Activated naive CD8-positive, alpha-beta T cell treated with anti-CD3 and anti-CD28 coated beads for 36 hours (primary cell): ENCODE measurements at places on chromosomes 7 and 10. TPM values are rescaled to one million over a fixed set of nuclear protein-coding genes. Genes with fewer than 3 reads are reported as not detected.

The ANKRD1 gene
- not detected for total RNA-seq

GRCh38 chr10:74150204-74150989, at the start of gene AP3M1:
TSS of gene AP3M1 (minus strand) at chr10:74150828. CDS start at chr10:74138379, 12,449 bp downstream.
- peaks cover 15% of the 10 kb centered on the region for H3K36me3 ChIP-seq
- peak; percentile 83 for DNase-seq
- H3K27me3 ChIP-seq, result no peaks in the 10 kb centered on the region
- H3K4me3 ChIP-seq, result no peak within 1 kb of the TSS
- H3K27ac ChIP-seq, result no peak within 1 kb of the TSS

DNA sequence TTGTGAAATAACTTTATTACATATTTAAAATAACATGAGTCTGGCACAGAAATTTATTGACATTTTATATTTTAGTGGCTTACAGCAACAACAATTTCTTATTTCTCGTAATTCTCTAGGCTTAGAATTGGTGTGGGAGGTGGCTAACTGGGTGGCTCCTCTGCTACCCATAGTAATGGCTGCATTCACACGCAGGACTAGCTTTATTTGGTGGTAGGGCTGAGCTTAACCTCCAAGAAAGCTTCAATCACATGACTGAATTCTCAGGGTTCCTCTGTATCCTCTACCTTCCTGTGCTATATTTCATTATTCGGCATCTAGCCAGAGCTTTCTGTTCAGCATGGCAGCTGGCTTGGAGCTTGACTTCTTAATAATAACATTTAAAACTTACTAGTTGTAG, 138.8 kb downstream of the ZWINT start:
- H3K27me3 ChIP-seq, result no peaks in the 10 kb centered on the region
- no peaks in the 10 kb centered on the region for H3K4me1 ChIP-seq
- H3K27ac ChIP-seq, result no peak overlapping the region
- no peak overlapping the region for H3K4me3 ChIP-seq
- H3K36me3 ChIP-seq, result no peaks in the 10 kb centered on the region

DNA sequence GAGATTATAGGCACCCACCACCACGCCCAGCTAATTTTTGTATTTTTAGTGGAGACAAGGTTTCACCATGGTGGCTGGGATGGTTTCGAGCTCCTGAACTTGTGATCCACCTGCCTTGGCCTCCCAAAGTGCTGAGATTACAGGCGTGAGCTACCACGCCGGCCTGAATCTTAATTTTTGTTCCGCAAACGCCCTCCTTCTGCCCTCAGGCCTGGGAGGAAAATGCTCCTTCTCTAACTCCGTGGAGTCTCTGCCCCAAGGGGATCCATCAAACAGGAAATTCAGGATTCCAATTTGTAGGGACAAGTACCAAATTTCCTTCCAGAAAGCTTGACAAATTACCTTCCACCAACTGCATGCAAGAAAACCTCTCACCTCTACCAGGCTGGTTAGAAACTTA, 43.2 kb downstream of the RBAK start:
- peaks cover 4% of the 10 kb centered on the region for H3K27me3 ChIP-seq
- H3K4me1 ChIP-seq, result peaks cover 3% of the 10 kb centered on the region
- no peak for DNase-seq
- H3K36me3 ChIP-seq, result peaks cover 3% of the 10 kb centered on the region

The KLF14 gene
- total RNA-seq, result not detected

- no peak overlapping the region for H3K4me3 ChIP-seq
- no peak overlapping the region for H3K27ac ChIP-seq
- no peaks in the 10 kb centered on the region for H3K36me3 ChIP-seq
- DNase-seq, result no peak
Measured at GRCh38 chr7:17659126-17659525, 281.2 kb downstream of the SNX13 start.

DNA sequence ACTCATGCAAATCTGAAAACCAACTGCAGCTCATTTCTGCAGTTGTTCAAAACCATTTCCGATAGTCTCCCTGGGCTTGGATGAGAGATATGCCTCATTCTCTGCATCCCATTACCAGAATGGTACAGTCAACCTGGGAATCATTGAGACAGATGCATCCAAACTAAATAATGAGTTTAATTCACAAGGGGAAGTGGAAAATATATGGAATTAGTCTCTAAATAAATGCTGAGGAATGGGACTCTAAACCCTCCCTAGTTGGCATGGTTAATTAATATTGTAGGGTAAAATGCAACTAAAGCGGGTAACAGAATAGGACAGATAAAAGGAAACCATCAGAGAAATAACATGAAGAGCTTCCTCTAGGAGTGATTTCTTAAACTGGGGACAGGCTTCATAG, 118.9 kb downstream of the AMPH start:
- peaks cover 3% of the 10 kb centered on the region for H3K27me3 ChIP-seq
- H3K4me1 ChIP-seq, result no peaks in the 10 kb centered on the region
- H3K4me3 ChIP-seq, result no peak overlapping the region
- peaks cover 7% of the 10 kb centered on the region for H3K36me3 ChIP-seq
- no peak for DNase-seq

The ZNF783 gene
- 14.4 TPM for total RNA-seq

DNA sequence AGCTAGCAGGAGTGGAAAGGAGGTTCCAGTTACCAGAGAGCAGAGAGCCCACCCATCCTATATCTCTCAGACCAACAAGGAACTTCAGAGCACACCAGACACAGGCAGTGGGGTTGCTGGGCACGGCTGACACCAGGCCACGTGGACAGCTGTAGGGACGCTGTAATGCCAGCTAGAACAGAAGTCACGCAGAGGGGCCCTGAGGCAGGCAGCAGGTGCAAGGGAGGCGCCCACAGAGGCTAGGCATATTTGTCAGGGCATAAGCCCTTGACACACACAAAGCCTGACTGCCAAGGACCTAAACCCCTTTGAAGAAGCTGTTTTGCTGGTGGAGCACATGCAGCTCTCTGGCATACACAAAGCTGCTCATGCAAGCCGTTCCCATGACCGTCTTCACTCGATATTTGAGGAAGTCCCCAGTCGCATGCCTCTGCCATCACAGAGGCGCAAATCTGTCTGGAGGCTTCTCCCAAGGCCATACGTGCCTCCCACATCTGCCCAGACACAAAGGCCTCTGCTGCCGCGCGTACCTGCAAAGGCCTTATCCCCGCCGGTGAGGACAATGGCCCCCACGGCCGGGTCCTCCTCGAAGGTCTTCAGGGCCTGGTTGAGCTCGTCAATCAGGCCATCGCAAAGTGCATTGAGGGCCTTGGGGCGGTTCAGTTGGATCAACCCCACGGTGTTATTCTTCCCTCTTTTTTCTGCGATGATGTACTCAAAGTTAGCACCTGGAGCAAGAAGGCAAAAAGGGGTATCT, 2.9 kb downstream of the ECHS1 start:
- peaks cover 4% of the 10 kb centered on the region for H3K36me3 ChIP-seq
- H3K27ac ChIP-seq, result no peak overlapping the region
- no peak overlapping the region for H3K4me3 ChIP-seq
- DNase-seq, result no peak

The LHFPL3 gene
- not detected for total RNA-seq

GRCh38 chr7:142348921-142349405, 91.1 kb upstream of the PRSS58 start:
- H3K36me3 ChIP-seq, result no peaks in the 10 kb centered on the region
- H3K27me3 ChIP-seq, result no peaks in the 10 kb centered on the region
- no peak overlapping the region for H3K27ac ChIP-seq
- peak overlapping the region; percentile 12 for H3K4me3 ChIP-seq

The NEBL gene
- 1.2 TPM for total RNA-seq

GRCh38 chr7:71477441-71477840, 345.5 kb downstream of the GALNT17 start:
- H3K27me3 ChIP-seq, result no peaks in the 10 kb centered on the region
- no peak overlapping the region for H3K4me3 ChIP-seq
- H3K4me1 ChIP-seq, result no peaks in the 10 kb centered on the region
- H3K27ac ChIP-seq, result no peak overlapping the region
- no peaks in the 10 kb centered on the region for H3K36me3 ChIP-seq

DNA sequence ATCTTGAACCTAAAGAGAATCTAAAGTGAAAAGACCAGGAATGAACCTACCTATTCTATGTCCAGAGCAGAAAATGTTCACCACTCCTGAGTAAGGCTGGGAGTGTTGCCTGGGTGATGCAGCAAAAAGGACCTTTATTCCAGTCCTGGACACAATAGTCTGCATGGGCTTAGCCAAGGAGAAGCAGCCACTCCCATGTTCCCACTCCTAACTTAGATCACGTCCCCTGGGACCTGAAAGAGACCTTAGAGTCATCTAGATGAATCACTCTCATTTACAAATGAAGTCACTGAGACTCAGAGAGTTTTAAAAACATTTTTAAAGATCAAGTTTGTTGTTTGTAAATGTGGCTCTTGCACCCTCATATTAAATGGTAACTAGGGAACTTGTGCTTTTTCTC, 763.4 kb downstream of the KCNMA1 start:
- no peaks in the 10 kb centered on the region for H3K4me1 ChIP-seq
- no peak overlapping the region for H3K27ac ChIP-seq
- H3K27me3 ChIP-seq, result peaks cover 9% of the 10 kb centered on the region
- H3K4me3 ChIP-seq, result no peak overlapping the region
- no peaks in the 10 kb centered on the region for H3K36me3 ChIP-seq

- H3K36me3 ChIP-seq, result no peaks in the 10 kb centered on the region
- no peak overlapping the region for H3K27ac ChIP-seq
- no peaks in the 10 kb centered on the region for H3K4me1 ChIP-seq
- DNase-seq, result no peak
- H3K27me3 ChIP-seq, result peaks cover 3% of the 10 kb centered on the region
- no peak overlapping the region for H3K4me3 ChIP-seq
Measured at GRCh38 chr7:1707756-1708595, 37.9 kb downstream of the ELFN1 start.

DNA sequence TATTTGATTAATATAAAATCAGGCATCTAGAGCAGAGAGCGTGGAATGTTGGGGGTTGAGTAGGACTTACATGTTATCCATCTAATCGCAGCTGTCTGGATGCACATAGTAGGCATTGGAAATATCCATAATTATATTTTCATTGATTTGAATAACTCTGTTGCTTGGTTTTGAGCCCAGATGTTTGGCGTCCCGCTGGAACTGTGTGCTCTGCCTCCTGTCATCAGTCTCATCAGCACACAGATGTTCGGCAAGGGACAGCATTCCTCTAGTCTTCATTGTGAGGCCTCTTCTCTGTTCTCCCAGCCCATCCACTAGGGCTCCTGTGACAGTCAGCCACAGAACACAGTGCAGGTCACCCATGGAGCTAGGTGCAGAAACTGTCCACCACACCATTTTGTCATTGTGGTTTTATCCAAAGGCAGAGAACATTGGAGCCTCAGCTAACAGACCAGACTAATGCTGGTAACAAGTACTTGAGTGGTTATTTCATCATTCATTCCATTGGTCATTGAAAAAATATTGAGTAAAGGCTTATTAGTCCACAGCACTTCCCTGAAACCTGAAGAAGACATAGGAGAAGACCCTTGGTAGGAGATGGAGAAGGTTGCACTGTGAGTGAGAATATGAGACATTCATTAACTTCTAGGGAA, 927.4 kb downstream of the LRMDA start:
- H3K4me1 ChIP-seq, result no peaks in the 10 kb centered on the region
- no peaks in the 10 kb centered on the region for H3K36me3 ChIP-seq
- H3K4me3 ChIP-seq, result no peak overlapping the region
- peaks cover 4% of the 10 kb centered on the region for H3K27me3 ChIP-seq
- H3K27ac ChIP-seq, result no peak overlapping the region

DNA sequence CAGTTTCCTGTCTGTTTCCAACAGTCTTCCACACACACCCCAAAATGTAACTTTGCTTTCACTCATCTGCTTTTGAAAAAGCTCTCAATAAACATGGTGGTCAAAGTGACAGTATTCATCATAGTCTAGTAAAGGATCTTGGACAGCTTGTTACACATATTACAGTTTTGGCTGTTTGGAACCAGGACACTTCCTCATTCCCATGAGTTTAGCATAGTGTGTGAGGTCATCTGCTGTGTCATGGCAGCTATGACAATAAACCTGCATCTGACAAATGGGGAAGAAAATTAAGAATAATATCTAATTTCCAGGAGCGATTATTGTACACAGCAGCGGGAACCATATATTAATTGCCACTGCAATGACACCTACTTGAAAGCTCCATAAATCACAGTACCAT, 184.3 kb upstream of the SLC26A5 start:
- no peak overlapping the region for H3K27ac ChIP-seq
- no peaks in the 10 kb centered on the region for H3K4me1 ChIP-seq

The TMEM176B gene
- not detected for total RNA-seq

GRCh38 chr7:33500703-33501701, 371.6 kb downstream of the BBS9 start:
- H3K36me3 ChIP-seq, result no peaks in the 10 kb centered on the region
- no peaks in the 10 kb centered on the region for H3K27me3 ChIP-seq
- no peak for DNase-seq
- H3K4me1 ChIP-seq, result no peaks in the 10 kb centered on the region
- no peak overlapping the region for H3K4me3 ChIP-seq

The WNT8B gene
- not detected for total RNA-seq

DNA sequence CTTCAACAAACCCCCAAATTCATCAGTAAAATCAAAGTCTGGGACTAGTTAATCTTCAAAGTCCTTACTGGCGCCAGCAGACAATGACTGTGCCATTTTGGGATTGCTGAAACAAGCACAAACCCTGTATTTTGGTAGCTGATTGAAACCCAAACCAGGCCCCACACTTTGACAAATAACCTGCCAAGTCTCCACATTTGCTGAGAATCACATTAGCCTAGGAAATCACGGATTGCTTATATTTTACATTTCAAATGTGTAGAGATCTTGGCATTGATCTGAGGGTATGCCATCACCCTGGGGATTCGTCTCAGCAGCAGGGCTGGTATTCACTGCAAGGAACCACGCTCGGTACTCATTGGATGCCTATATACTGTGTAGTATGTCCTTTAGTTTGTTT, 501.1 kb downstream of the CALN1 start:
- no peak overlapping the region for H3K4me3 ChIP-seq
- no peaks in the 10 kb centered on the region for H3K36me3 ChIP-seq
- H3K4me1 ChIP-seq, result no peaks in the 10 kb centered on the region
- H3K27ac ChIP-seq, result no peak overlapping the region
- DNase-seq, result no peak
- H3K27me3 ChIP-seq, result no peaks in the 10 kb centered on the region

The LFNG gene
- 25.8 TPM for total RNA-seq

GRCh38 chr10:61994405-61995219, 93.1 kb downstream of the ARID5B start:
- H3K4me3 ChIP-seq, result no peak overlapping the region
- H3K4me1 ChIP-seq, result peaks cover 63% of the 10 kb centered on the region
- no peak for DNase-seq
- peak overlapping the region; percentile 76 for H3K27ac ChIP-seq

DNA sequence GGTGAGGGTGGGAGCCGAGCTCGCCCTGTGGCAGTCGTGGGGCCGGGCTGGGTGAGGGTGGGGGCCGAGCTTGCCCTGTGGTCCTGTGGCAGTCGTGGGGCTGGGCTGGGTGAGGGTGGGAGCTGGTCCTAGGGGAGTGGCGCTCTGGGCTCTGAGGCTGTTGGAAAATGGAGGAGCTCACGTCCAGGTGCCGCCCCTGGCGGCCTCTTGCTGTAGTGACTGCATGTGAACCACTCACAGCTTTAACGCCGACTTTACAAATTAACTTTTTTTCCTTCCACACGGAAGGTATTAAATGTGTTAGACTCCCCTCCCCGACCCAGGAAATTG, 312.6 kb downstream of the WDR37 start:
- peaks cover 54% of the 10 kb centered on the region for H3K27me3 ChIP-seq
- no peaks in the 10 kb centered on the region for H3K36me3 ChIP-seq
- H3K4me3 ChIP-seq, result no peak overlapping the region
- H3K27ac ChIP-seq, result no peak overlapping the region

GRCh38 chr7:32289651-32290414, 200.3 kb downstream of the LSM5 start:
- H3K4me3 ChIP-seq, result no peak overlapping the region
- peaks cover 4% of the 10 kb centered on the region for H3K27me3 ChIP-seq
- DNase-seq, result no peak
- H3K36me3 ChIP-seq, result no peaks in the 10 kb centered on the region
- no peaks in the 10 kb centered on the region for H3K4me1 ChIP-seq
